8988T (cell line): ENCODE measurements at places on chromosomes 7 and 10.
A peak's percentile ranks its signal among the peaks of the same experiment; 100 is the strongest.

- DNase-seq, result no peak
Measured at GRCh38 chr10:126288547-126289493, 99.5 kb downstream of the ADAM12 start.

GRCh38 chr10:110857265-110858171 is 14.2 kb upstream of the PDCD4 start:
- no peak for DNase-seq

DNA sequence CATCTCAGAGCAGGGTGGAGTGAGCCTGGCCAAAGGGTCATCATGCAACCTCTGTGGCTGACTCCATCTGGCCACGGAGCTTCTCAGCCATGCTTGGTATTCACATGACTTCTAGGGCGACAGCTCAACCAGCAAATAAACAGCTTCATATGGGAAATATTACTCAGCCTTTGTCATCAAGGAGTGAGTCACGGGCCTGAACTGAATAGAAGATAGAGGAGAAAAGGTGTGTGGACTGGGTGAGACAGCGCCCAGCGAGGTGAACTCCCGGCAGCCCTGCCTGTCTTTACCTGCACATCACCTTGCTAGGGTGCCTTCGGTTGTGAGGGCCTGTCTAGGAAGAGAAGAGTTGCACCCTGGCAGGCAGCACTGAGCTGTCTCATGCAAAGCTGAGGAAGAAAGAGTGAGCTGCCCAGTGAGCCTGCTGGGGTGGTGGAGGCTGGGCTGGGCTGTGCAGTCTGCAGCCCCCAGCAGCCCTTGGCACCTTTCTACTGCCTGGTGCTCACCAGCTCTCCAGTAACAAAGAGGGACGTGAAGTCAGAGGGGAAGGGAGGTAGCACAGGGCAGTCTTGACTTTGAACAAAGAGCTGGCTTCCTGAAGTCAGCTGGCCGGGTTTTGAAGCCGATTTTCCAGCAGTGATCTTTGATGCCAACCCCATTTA is 114.2 kb downstream of the EGFR start:
- DNase-seq, result peak; percentile 17

DNA sequence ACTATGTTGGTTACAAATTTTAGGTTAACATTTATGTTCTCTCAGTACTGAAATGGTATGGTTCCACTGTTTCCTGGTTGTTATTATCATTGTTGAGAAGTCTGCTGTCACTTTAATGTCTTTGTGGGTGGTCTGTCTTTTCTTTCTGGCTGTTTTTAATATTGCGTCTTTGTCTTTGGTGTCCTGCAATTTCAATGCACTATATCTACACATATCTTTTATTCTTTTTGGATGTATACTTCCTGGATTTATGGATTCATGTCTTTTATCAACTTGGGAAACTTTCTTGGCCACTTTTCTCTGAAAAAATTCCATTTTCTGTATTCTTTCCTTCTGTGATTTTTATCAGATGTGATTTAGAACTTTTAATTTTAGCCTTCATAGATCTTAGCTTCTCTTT is 250.2 kb downstream of the BUB3 start:
- no peak for DNase-seq

DNA sequence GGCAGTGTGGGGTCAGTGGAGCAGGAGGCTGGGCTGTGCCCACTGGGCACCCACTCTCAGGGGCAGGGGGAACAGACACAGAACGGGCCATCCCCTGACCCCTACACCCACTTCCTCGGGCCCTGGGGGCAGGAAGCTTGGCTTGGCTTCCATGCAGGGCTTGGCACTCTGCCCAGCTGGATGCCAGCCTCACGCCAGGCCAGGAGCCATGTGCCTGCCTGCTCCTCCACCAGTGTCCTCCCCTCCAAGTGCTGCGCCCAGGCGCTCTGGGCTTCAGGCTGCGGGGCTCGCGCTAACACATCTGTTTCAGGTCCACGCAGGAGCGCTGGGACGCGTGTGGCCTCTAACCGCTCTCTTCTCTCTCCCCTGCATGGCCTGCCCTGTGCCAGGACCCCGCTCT is 12.7 kb downstream of the LDB3 start:
- DNase-seq, result no peak

DNA sequence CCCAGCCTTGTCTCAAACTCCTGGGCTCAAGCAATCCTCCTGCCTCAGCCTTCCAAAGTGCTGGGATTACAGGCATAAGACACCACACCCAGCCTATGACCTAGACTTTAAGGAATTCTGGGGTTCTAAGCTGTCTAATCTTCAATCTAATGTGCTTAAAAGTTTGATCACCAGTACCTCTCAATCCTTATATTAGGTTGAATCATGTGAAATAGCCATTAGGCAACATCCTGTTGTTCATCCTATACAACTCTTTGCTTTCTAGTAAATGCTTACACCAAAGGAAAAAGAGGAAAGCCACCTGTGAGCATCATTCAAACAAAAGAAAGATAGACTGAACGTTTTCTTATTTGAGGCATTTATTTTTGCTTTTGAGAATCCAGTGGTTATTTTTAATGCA is 56.0 kb downstream of the ATOH7 start:
- no peak for DNase-seq

DNA sequence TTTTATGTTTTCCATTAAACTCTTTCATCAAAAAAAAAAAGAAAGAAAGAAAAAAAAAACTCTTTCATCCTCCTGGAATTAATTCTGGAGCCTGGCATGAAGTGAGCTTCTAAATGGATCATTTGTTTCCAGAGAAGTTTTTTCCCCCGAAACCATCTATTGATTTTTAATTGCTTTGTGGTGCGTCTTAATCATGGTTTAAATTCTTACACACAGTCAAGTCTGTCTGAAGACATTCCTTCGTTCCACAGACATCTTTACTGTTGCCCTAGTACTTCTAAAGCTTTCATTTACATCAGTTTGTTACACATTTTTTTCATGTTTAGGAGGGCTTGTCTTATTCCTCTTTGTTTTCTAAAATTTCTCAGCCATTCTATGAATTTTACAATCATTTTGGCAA is 493.4 kb upstream of the FOXK1 start:
- no peak for DNase-seq

GRCh38 chr10:89175816-89176215 is 31.3 kb downstream of the CH25H start:
- no peak for DNase-seq

DNA sequence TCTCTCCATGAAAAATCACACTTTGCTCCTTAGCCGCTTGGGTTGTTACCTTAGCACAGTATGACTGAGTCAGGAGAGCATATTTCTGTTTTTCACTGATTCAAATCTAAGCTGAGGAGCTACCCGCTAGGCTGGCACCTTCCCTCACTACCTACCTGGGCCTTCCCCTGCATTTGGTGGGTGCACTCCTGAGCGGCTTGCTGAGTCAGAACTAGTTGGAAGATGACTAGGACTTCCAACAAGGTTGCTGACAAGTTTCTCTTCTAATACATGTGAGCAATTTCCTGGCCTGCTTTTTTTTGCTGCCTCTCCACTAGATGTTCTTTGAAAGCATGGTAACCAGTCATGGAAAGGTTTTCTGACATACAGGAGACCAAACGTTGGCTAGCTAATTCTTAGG is 43.8 kb upstream of the SEC61G start:
- DNase-seq, result no peak

- DNase-seq, result no peak
Measured at GRCh38 chr10:96524741-96525140, 11.0 kb upstream of the TLL2 start.

GRCh38 chr10:28738200-28738599 is 60.9 kb downstream of the BAMBI start:
- DNase-seq, result no peak

DNA sequence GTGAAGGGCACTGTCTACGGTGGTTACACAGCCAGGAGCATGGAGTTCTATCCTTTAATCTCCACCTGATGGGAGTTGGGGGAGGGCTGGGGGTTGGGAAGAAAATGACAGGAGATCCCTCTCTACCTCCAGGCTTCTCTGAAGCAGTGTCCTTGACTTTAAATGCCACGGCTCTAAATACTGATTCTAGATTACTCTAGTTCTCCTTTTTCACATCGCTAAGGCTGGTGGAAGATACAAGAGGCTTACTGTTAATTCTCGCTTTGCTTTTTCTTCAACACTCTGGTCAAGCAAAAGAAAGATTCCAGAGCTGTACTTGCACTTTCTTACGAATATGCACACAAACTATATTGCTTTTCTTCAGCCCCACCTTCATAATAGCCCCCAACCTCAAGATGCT is 30.5 kb downstream of the ARL3 start:
- no peak for DNase-seq

GRCh38 chr7:75967487-75967997 is 26.9 kb downstream of the TMEM120A start:
- DNase-seq, result no peak

- no peak for DNase-seq
Measured at GRCh38 chr7:15684871-15685270, 1.6 kb downstream of the MEOX2 start.

DNA sequence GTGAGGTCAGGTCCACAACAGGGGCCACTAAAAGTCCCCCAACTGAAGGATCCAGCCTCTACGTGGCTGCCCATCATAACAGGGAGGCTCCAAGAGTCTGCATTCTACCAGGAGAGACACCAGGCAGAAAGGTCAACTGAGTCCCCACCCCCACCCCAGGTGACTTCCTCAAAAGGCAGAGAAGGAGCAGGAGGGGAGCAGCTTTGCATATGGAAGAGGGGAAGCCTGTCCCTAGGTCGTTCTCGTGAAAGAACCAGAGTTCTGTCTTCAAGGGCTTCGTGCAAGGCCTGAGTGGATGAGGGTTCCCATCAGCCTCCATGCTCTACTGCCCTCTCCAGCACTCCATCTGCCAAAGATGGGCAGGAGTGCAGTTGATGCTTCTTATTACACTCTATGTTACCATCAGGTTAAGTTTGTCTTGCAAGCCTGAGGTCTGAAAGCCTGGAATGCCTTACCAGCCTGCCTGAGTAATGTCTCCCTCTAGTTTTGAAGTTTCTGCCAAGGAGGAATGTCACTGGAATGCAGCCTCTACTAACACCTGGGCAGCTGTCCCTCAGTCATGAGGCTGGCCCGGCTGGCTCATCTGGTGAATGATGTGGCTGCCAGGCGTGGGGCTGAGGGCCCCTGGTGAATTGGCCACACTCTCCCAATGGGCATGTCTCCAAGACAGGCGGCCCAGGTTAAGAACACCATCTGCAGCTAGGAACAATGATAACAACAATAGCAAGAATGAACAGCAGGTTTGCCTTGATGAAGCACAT is 54.3 kb upstream of the SMNDC1 start:
- peak; percentile 74 for DNase-seq

DNA sequence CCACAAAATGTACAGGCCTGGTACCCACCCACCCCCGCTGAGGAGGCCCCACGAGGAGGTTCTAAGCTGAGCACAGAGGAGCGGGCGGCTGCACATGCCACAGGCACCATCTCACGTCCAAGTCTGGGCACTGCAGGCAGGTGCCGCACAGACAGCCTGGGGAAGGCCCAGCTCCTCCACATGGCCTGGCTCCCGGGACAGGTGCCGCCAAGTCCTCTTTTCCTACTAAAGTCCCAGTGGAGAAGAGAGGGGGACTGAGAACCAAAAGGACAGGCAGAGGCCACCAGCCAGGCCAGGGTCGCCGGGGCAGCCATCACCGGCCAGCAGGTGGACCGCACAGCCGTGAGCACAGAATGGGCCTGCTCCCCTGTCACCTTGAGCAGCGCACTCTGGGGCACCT is 91.1 kb downstream of the MAD1L1 start:
- no peak for DNase-seq

DNA sequence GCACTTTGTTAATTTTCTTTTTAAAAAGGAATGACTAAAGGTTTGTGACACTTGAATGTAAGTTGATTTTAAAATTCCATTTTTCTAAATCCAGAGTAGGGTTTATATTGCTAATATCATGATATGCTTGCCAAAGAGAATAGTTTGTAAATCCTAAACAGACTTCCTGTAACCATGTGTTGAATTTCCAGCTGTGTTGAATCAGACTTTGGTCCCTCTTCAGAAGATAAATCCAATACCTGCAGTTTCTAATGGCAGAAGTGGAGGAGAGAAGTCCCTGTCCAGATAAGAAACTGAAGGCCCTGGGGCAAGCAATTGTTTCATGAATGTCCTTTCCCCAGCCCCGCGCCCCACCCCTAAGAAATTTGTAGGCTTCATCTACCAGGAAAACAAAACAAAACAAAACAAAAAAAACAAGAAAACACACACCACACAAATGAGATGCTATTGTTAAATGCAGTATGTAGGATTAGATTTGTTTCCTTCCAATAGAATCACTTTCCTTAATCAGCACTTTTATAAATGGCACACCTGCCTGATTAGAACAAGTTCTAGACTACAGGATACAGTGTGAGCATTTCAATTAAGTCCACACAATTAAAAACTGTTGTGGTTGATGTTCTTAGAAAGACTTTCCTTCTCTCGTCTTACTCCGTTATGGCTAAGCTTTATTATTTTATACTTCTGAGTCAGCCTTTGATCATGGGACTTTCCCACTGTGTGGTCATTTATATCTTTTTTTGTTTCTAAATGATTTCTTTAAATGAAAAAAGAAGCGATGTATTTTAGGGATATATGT is 122.8 kb downstream of the KAT6B start:
- no peak for DNase-seq

- no peak for DNase-seq
Measured at GRCh38 chr7:117424090-117424829, 3.0 kb downstream of the ASZ1 start.

DNA sequence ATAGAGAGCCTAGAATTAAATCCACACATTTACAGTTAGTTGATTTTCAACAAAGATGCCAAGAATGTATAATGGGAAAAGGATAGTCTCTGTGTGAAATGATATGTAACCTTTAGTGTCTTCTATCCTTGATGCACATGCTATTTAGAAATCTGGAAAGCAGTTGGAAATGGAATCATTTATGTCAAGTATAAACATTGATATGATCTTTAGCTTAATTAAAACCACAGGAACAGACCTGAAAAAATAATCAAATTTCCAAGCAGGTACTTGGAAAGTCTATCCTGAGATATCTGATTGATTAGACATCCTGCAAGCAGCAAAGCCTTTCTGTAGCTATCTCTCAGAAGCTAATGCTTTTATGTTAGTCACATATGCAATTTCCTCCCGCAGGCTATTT is 24.4 kb upstream of the SRI start:
- no peak for DNase-seq
